ENCODE measurements at places on chromosomes 1 and 21. TPM values are rescaled to one million over a fixed set of nuclear protein-coding genes. Genes with fewer than 3 reads are reported as not detected.

CDK11A gene
- 62.8 TPM for total RNA-seq

ARHGEF11 gene
- 40.5 TPM for total RNA-seq

CELA3A gene
- total RNA-seq, result not detected

NKAIN1 gene
- total RNA-seq, result 263 TPM

VAMP3 gene
- total RNA-seq, result 21.3 TPM
